ENCODE measurements at places on chromosomes 2 and 18. TPM values are rescaled to one million over a fixed set of nuclear protein-coding genes. Genes with fewer than 3 reads are reported as not detected.
A peak's percentile ranks its signal among the peaks of the same experiment; 100 is the strongest.

- H3K27me3 ChIP-seq = no peaks in the 10 kb centered on the region
- H3K36me3 ChIP-seq = no peaks in the 10 kb centered on the region
- H3K4me3 ChIP-seq = no peak overlapping the region
- no peaks in the 10 kb centered on the region for H3K4me1 ChIP-seq
Observed at GRCh38 chr2:196239622-196240587, 68.5 kb upstream of the STK17B start.

DNA sequence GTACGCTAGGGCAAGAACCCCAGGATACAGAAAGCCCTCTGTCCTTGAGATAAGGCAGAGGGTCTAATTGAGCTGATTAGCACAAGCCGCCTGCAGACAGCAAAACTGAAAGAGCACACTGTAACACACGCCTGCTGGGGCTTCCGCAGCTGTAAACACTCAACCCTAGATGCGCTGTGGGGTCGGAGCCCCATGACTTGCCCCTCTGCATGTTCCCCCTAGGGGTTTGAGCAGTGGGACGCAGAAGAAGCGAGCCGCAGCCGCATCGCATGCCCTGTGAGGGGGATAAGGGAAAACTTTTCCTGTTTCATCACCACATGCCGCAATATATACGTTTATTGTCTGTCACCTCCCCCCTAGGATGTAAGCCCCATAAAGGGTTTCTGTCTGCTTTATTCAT, 384.6 kb downstream of the PLCL1 start:
- no peaks in the 10 kb centered on the region for H3K27me3 ChIP-seq
- H3K27ac ChIP-seq = no peak overlapping the region
- no peaks in the 10 kb centered on the region for H3K4me1 ChIP-seq
- DNase-seq = no peak
- H3K36me3 ChIP-seq = no peaks in the 10 kb centered on the region

DNA sequence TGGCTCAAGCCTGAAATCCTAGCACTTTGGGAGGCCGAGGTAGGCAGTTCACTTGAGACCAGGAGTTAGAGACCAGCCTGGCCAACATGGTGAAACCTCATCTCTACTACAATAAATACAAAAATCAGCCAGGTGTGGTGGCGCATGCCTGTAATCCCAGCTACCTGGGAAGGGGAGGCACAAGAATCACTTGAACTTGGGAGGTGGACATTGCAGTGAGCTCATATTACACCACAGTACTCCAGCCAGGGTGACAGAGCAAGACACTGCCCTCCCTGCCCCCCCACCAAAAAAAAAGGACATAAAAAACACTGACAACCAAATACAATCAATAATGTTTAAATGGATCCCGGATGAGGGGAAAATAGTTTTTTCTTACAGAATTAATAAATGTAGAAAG, 7.8 kb downstream of the TIA1 start:
- H3K27ac ChIP-seq = no peak overlapping the region
- no peak overlapping the region for H3K4me3 ChIP-seq
- no peak for DNase-seq
- H3K4me1 ChIP-seq = peaks cover 43% of the 10 kb centered on the region
- peaks cover 14% of the 10 kb centered on the region for H3K36me3 ChIP-seq

DNA sequence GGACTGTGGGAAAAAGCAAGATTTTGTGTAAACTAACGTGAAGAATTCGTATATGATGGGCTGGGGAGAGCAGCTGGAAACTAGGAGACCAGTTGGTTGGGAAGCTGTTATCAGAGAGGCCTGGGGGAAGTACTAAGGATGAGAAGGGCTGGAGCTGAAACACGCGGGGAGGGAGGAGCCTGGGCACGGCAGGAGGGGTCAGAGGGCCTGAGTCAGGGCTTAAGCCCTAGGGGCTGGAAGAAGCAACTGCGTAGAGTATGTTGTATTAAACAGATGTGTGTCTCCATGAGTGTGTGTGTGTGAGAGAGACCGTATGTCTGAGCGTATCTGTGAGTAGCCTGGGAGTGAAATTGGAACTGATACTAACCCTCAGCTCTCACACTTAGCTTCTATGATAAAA, 8.4 kb downstream of the POMC start:
- H3K4me1 ChIP-seq = peaks cover 9% of the 10 kb centered on the region
- H3K36me3 ChIP-seq = no peaks in the 10 kb centered on the region
- no peak overlapping the region for H3K4me3 ChIP-seq
- no peak overlapping the region for H3K27ac ChIP-seq

GRHL1 gene
- total RNA-seq = 2.5 TPM

DNA sequence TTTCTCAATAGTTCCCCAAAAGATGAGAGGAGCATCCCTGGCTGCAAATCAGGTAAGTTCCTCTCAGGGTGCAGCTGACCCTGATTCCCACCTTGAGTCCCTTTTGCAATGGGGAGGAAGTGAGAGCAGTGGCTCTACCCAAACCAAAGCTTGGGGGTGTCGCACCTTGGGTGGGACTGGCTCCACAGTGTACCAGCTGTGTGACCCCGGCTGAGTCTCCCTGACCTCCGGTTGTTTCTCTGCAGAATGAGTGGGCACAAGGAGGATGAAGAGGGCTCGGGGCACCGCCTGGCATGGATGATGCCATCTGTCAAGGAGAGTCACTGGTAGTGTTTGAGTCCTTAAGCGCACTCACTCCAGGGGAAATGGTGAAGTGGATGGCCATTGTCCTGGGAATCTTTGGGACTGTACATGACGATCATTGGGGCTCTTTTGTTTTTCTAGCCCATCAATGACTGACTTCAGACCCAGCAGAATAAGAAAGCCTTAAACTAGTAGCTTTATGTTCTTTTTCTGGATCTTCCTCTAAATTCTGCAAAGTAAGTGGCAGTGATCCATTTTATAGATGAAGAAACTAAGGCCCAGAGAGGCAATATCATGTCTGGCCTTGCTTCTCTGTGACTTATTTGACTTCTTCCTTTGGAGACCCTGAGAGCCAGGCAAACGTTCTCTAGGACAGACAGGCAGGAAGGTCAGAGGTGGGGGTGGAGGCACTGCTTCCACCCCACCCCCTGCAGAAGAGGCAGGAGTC, 106.3 kb upstream of the ST3GAL5 start:
- no peaks in the 10 kb centered on the region for H3K36me3 ChIP-seq
- no peak overlapping the region for H3K27ac ChIP-seq
- no peak for DNase-seq
- H3K4me1 ChIP-seq = peaks cover 48% of the 10 kb centered on the region
- H3K4me3 ChIP-seq = no peak overlapping the region

GRCh38 chr2:198116756-198117155, 312.4 kb downstream of the PLCL1 start:
- no peak overlapping the region for H3K27ac ChIP-seq
- no peaks in the 10 kb centered on the region for H3K27me3 ChIP-seq

DNA sequence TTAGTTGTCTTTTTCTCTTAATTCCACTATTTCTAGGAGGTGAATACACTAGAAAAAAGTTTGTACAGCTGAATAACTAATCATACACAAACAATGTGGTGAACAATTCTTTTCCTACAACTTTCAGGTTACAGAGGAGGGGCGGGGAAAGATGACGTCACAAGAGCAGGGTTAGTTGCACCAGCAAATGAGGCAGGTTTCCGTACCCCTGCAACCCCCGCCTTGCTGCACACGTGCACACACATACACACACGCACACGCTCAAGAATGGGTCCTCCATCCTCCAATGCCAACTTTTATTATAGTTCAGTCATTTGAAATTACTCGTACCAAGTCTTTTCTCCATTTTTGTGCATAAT, 122.8 kb downstream of the ARL4C start:
- peaks cover 9% of the 10 kb centered on the region for H3K27me3 ChIP-seq
- no peak for DNase-seq
- no peaks in the 10 kb centered on the region for H3K36me3 ChIP-seq
- H3K27ac ChIP-seq = no peak overlapping the region

ABCA12 gene
- total RNA-seq = 0.28 TPM

DNA sequence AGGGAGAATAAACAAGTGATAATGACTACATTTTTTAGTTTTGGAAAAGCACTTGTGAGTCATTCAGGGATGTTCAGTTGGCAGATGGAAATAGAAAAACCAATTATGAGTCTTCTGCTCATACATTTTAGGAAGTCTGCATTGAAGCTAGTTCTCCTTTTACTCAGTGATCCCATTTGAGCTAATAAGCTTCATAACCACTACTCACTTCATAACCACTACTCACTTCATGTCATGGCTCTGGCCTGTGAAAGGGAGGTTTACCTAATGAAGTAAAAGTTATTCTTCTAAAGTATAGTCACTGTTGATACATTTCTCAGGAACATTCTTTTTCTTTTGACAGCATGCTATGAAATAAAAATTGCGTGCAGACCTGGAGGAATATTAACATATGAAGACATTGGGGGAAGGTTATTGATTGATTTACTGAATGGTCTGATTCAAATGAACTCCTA, 948.7 kb downstream of the TSN start:
- H3K27ac ChIP-seq = no peak overlapping the region
- no peaks in the 10 kb centered on the region for H3K36me3 ChIP-seq
- no peak for DNase-seq
- no peak overlapping the region for H3K4me3 ChIP-seq
- H3K27me3 ChIP-seq = no peaks in the 10 kb centered on the region

GRCh38 chr2:21245565-21245964, 121.8 kb downstream of the TDRD15 start:
- DNase-seq = no peak
- H3K27ac ChIP-seq = no peak overlapping the region
- no peaks in the 10 kb centered on the region for H3K36me3 ChIP-seq
- no peaks in the 10 kb centered on the region for H3K4me1 ChIP-seq

- no peak for DNase-seq
- H3K27ac ChIP-seq = no peak overlapping the region
- no peaks in the 10 kb centered on the region for H3K27me3 ChIP-seq
Observed at GRCh38 chr18:42426496-42427015, 471.5 kb downstream of the PIK3C3 start.

GRCh38 chr18:73023975-73024374, 156.2 kb upstream of the NETO1 start:
- H3K27ac ChIP-seq = no peak overlapping the region
- no peak for DNase-seq
- H3K4me1 ChIP-seq = no peaks in the 10 kb centered on the region
- H3K4me3 ChIP-seq = no peak overlapping the region

- H3K27me3 ChIP-seq = no peaks in the 10 kb centered on the region
- H3K36me3 ChIP-seq = no peaks in the 10 kb centered on the region
- DNase-seq = no peak
- H3K27ac ChIP-seq = peak overlapping the region; percentile 15
- H3K4me3 ChIP-seq = no peak overlapping the region
- peaks cover 26% of the 10 kb centered on the region for H3K4me1 ChIP-seq
Observed at GRCh38 chr2:175002547-175003274, 2.5 kb downstream of the CHN1 start.

- DNase-seq = no peak
- no peaks in the 10 kb centered on the region for H3K36me3 ChIP-seq
- no peak overlapping the region for H3K4me3 ChIP-seq
Observed at GRCh38 chr18:60755134-60755533, 382.6 kb upstream of the MC4R start.
